ENCODE measurements at places on chromosomes 4 and X.

- DNase-seq: no peak
These were observed 802.4 kb downstream of the TRIML1 start for GRCh38 chr4:188941524-188942119.

- no peak for DNase-seq
These were observed 8.5 kb upstream of the NAA11 start for GRCh38 chr4:79334341-79334740.

DNA sequence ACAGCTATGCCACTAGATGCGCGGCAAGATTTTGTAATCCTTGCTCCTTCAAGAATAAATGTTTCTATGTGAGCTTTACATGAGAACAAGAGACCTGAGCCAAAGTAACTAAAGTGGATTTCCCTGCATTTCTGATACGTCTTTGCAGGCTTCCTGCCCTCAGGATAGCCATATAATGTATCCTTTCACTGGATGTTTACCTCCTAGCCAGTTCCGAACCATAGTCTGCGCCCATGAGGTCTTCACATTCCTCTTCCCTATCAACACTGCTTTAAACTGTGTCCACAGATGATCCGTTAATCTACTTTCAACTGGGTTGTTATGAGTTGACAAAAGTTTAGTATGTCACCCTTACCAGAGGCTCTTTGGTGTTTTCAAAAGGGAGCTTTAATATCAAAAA, 1889.1 kb upstream of the AGA start:
- DNase-seq: no peak

GRCh38 chrX:50402886-50403285, 67.7 kb downstream of the DGKK start:
- DNase-seq: no peak

- peak; percentile 86 for DNase-seq
These were observed at the start of gene PRICKLE3 for GRCh38 chrX:49186125-49187027. PRICKLE3 (minus strand) TSS chrX:49186373; CDS start chrX:49186297, 76 bp downstream.

- DNase-seq: no peak
These were observed 5.4 kb upstream of the FGG start for GRCh38 chr4:154617820-154618317.

- no peak for DNase-seq
These were observed 70.7 kb upstream of the SLC4A4 start for GRCh38 chr4:71268166-71268565.

DNA sequence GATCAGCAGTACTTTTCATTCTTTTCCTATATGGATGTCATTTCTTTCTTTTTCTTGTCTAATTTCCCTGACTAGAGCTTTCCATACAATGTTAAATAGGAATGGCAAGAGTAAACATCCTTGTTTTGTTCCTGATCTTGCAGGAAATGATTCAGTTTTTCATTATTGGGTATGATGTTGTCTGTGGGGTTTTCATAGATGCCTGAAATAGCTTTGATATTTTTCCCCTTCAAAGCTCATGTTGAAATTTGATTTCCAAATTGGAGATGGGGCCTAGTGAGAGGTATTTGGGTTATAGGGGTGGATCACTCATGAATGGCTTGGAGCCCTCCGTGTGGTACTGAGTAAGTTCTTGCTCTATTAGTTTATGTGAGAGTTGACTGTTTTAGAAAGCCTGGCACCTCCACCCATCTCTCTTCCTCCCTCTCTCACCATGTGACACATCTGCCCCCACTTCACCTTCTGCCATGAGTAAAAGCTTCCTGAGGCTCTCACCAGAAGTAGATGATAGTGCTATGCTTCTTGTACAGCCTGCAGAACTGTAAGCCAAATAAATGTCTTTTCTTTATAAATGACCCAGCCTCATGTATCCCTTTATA, 22.3 kb upstream of the VSIG1 start:
- DNase-seq: no peak

- no peak for DNase-seq
These were observed 25.9 kb downstream of the COL25A1 start for GRCh38 chr4:109276482-109277095.

GRCh38 chr4:181550381-181550780, 692.8 kb upstream of the TENM3 start:
- DNase-seq: no peak

- no peak for DNase-seq
These were observed 184.2 kb downstream of the GASK1B start for GRCh38 chr4:157988641-157989040.

DNA sequence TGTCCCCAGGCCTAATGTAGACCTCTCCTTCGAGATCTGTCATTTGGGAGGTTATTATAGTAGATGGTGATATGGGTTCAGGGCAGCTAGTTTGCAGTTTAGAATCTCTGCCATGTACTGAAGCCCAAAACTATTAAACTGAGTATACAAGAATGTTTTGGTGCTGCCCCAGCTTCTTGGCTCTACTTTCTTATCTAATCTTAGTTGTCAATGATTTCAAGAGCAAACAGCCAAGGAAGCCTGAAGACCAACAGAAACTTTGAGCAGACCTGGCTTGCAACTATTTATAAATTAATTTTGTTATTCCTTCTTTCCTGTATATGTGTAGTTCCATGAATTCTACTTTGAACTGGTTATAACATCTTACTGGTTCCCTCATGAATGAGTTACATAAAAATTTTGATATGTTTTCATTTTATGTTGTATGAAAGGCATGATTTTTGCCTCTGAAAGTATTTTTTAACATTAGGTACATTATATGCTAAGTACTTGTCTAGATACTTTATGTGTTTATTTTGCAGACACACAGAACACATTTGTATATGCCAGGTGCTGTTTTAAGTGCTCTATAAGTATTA, 2.0 kb upstream of the MGST2 start:
- DNase-seq: no peak

DNA sequence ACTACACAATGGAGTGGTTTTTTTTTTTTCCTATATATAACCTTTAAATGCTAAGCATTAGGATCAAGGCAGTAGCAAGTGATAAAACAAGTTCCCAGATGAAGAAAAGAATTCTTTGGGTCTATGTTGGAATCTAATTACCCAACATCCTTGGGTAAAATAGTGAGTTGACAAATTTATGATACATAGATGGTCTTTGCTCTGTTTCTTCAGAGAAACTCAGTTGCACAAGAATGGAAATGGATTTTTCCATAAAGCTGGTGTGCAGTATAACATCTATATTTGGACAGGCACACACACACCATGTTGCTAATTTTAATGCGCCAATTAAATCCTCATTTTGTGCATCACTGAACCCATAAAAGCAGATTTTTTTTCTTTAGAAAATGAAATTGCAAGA, 137.0 kb upstream of the MED14 start:
- no peak for DNase-seq

DNA sequence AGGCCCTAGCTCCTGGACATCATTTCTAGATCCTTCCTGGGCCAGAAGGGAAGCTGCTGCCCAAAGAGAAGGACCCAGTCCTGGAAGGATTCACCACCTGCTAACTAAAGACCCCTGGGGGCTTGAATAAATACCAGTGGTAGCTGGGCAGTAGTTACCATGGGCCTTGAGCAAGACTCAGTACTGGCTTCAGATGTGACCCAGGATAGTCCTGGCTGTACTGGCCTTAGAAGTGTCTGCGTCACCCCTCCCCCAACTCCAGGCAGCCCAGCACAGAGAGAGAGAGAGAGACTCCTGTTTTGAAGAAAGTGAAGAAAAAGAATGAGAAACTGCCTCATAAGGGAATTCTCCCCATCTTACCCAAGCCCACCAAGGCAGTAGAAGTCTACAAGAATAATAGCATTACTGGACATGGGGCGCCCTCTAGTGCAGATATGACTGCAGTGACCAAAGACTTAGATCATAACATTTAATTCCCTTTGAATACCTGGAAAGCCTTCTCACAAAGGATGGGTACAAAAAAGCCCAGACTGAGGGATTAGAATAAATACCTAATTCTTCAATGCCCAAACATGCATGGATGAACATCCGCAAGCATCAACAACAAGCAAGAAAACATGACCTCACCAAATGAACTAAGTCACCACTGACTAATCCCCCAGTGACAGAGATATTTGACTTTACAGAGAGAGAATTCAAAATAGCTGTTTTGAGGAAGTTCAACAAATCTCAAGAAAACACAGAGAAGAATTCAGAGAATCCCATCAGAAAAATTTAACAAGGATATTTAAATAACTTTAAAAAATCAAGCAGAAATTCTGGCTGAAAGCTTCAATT, 171.8 kb downstream of the HNRNPD start:
- peak; percentile 67 for DNase-seq

DNA sequence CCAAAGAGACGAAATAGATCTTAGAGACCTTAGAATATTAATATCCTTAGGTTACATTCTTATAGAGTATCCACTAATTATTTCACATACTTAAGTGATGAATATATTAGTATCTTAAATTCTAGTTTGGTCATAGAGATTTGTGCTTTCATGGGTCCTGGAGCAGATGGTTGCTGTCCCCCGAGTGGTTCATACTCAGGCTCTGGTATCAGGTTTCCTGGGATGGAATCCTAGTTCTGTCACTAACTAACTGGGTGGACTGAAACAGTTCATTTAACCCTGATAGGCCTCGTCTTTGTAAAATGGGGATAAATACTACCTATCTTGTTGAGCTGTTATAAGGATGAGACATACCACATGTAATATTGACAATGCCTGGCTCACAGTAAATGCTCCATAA, 264.6 kb downstream of the TENM3 start:
- DNase-seq: no peak

DNA sequence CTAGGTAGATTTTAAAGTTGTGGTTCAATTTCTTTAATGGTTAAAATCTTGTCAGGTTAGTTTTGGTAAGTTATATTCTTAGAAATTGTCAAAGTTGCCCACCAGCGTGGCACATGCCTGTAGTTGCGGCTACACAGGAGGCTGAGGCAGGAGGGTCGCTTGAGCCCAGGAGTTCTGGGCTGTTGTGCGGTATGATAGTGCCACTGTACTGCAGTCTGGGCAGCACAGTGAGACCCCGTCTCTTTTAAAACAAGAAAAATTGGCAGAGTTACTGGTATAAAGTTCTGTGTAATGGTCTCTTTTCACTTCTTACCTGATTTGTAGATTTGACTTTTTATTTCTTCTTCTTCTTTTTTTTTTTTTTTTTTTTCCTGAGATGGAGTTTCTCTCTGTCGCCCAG, 64.4 kb downstream of the FAM193A start:
- no peak for DNase-seq

- DNase-seq: no peak
These were observed 42.4 kb downstream of the CNGA2 start for GRCh38 chrX:151776936-151777335.

DNA sequence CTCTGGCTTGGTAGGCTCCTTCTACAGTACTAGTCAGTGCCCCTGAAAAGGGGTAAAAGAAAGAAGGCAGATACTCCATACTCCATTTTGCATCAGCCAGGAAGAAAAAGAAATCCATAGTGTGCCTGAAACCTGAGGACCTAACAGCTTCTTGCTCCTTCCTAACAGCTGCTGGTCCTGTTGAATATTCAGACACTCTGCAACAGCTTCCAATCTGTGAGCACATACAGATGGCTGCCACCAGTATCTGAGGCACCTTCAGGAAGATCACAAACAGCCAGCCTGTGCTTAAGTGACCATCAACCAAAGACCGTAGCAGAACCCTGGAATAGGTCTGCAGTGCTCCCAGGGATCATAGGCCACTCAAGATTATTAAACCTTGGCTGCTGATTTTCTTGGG, 4.3 kb downstream of the GIMD1 start:
- DNase-seq: no peak

DNA sequence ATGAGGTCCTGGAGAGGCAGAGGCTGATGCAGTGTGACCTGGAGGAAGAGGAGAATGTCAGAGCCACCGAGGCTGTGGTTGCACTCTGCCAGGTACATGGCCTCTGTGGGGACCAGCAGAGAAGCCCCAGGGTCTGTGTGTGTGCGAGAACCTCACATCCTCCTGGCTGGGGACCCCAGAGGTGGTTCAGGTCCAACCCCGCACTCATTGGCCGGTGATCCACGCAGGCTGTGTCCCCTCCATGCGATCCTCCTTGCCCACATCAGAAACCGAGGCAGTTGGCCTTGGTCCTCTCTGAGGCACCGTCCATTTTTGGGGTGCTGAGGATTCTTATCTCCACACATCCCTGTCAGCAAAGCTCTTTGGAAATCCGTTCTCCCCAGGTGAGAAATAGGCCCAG, 45.3 kb downstream of the EVC start:
- DNase-seq: no peak

GRCh38 chr4:76589872-76590797, 155.1 kb downstream of the SHROOM3 start:
- DNase-seq: no peak

GRCh38 chrX:7262551-7262950, 114.6 kb upstream of the PUDP start:
- no peak for DNase-seq

GRCh38 chr4:110005461-110006056, 92.9 kb downstream of the EGF start:
- DNase-seq: no peak

DNA sequence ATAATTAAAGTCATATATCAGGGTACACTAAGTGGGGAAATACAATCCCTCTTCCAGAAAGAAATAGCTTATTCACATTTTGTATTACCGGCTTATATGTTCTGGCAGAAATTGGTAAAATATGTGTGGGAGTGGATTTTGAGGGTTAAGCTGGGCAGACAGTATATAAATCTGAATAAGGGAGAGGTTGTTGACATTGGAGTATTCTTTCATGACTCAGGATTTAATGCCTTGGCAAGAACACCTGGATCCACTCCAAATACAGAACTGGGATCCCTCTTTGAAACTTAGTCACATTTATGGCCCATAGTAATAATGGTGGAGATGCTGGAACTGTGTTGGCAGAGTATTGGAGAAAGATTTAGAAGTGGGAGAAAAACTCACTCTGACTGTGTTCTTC, 54.3 kb upstream of the TET2 start:
- DNase-seq: no peak
